ENCODE measurements at places on chromosomes 4 and X.

- peak; percentile 45 for DNase-seq
Measured at GRCh38 chrX:49838374-49838773, 9.3 kb downstream of the PAGE4 start.

- no peak for DNase-seq
Measured at GRCh38 chrX:65586491-65586890, 51.9 kb upstream of the LAS1L start.

- no peak for DNase-seq
Measured at GRCh38 chr4:71729856-71730255, 54.0 kb downstream of the GC start.

DNA sequence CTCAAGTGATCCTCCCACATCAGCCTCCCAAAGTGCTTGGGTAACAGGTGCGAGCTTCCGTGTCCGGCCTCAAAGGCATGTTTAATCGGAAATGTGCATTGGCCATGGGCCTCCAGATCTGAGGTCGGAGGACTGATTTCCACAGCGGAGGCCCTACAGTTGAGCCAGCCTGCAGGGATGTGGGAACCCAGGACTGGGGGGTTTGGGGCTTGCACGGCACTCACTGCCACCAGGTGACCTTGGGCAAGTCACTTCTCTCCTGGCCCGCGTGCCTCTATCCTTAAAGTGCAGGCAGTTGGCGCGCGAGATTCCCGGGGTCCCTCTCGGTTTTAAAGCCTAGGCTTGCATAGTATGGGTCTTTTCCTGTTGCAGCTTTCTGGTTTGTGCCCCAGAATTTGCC, 18.3 kb upstream of the WFS1 start:
- DNase-seq, result no peak

DNA sequence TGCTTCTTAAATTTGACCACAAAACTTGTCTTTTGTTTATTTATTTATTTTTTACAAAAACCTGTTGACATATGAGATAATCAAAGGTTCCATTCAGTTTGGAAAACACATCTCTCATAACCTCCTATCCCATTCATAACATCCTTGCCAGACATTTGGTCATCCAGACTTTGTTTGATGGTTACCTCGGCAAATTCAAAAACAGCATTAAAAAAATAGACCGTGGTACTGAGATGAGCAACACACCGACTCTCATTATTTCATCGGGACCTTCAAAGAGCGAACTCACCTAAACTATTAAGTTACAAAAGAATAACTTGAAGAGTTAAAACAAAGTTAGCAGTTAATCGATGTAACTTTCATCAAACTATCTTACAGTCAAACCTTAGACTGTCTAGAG, 85.8 kb upstream of the RPS6KA3 start:
- no peak for DNase-seq

Data from NAMALWA (cell line).